Epithelial cell of esophagus (primary cell): ENCODE measurements at places on chromosomes 13 and 19.

GRCh38 chr13:66958611-66959010, 271.5 kb downstream of the PCDH9 start:
- no peak for DNase-seq

DNA sequence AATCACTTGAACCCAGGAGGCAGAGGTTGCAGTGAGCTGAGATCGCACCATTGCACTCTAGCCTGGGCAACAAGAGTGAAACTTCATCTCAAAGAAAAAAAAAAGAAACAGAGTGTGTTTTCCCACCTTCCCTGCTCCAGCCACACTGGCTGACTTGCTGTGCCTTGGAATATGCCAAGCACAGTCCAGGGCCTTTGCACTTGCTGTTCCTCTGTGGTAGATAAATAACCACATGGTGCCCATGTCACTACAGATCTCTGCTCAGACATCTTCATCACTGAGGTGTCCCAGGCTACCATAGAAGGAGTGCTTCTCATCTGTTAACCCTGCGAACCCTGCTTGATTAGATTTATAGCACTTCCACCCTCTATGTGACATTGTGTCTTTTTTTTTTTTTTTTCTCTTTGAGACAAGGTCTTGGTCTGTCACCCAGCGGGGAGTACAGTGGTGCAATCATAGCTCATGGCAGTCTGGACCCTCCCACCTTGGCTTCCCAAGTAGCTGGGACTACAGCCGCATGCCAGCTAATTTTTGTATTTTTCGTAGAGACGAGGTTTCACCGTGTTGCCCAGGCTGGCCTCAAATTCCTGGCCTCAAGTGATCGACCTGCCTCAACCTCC, 10.4 kb downstream of the SMARCA4 start:
- DNase-seq: no peak

- DNase-seq: peak; percentile 45
Observed at GRCh38 chr13:44379885-44380284, 6.3 kb downstream of the SERP2 start.

GRCh38 chr19:1360818-1361461, 22.8 kb upstream of the NDUFS7 start:
- peak; percentile 29 for DNase-seq

DNA sequence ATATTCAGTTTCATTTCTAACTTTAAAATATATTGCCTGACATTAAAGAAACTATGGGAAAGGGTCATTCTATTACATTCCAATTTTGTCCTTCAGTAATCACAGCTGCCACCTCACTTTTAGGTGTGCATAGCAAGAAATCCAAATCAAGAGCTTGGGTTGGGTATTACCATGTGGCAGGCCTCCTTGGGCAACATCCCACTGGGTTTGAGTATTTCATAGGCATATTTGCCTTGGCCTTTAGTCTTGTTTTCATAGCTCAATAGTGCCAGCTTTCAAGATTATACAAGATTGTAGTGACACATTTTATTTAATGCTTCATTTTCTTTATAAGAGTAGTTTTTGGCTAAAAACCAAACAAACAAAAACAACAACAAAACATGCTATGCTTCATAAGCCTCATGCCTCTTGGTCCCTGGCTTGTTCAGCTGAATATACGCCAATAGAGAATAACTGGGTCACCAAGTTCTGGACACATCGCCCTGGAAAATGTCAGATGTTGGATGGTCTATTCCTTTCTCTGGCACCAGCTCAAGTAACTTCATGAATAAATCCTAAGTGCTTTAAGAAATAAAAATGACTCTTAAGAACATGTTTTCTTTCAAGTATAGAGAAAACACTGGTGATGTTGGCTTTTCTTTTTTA, 167.4 kb upstream of the STARD13 start:
- no peak for DNase-seq

- no peak for DNase-seq
Observed at GRCh38 chr13:110433014-110433413, 125.9 kb downstream of the COL4A2 start.

GRCh38 chr19:58406818-58407657, 1.4 kb upstream of the ZNF584 start:
- no peak for DNase-seq

- DNase-seq: no peak
Observed at GRCh38 chr13:105059786-105060185, 1475.7 kb downstream of the EFNB2 start.

GRCh38 chr19:8320564-8321066, 560 bp downstream of the NDUFA7 start:
- DNase-seq: no peak

DNA sequence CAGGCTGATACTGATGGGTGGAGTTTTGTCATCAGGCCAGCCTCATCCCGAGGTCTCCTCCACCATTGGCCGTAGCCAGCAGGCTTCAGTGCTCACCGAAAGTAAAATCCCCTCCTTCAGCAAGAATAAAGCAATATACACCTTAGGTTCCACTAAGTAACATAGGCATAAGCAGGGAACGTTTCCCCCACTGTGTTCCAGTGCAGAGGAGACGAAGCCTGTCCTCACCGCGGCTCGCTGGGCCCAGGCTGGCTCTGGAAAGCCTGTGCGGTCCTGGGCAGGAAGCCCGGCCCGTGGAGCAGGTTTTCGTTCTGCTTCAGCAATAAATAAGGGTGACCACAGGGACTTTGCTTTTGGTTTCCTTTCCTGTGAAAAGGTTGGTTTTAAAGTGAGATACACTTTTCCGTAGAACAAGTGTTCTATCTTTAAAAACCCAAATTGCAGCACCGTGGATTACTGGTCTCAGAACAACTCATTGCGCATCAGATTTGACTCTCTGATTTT, 16.3 kb upstream of the TEX29 start:
- DNase-seq: no peak

DNA sequence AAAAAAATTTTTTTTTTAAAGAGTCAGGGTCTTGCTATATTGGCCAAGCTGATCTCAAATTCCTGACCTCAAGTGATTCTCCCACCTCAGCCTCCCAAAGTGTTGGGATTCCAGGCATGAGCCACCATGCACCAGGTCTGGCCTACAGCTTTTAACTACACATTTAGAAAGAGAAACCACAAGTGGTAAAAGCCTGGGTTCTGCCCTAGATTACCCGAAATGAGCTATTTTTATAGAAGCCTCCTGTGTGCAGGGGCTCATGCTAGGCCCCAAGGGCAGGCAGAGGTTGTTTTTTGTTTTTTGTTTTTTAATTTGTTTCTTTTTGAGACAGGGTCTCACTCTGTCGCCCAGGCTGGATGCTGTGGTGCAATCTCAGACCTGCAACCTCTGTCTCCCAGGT, 14.0 kb upstream of the MYADM start:
- DNase-seq: no peak

DNA sequence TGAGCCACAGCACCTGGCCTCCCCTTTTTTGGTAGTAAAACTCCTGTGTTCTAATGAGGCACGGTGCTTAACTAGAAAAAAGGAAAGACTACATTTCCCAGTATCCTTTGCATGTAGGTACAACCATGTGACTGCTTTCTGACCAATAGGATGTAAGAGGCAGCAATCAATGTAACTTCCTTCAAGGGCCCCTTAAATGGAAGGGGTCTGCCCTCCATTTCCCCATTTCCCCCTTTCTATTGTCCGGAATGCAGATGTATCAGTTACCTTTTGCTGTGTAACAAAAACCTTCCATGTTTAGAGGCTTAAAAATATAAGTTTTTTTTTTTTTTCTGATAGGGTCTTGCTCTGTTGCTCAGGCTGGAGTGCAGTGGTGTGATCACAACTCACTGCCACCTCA, 2.2 kb downstream of the GPR32 start:
- no peak for DNase-seq

GRCh38 chr19:33302974-33303790, 848 bp upstream of the CEBPA start:
- DNase-seq: peak; percentile 68

DNA sequence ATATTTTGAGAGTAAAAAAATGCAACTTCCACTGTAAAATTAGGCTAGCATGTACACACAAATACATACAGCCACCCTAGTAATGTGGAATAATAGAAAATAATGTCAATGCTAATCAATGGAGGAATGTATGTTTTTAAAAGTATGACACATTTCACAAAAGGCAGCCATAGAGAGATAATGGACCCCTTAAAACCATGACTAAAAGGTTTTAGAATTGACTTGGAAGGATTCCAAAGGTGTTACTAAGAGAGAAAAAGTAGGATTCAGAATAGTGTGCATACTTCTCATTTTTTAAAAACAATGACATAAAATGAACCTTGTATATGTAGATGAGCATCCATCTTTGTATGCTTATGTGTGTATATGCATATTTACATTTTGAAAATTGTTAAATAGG, 597.9 kb upstream of the PCDH9 start:
- no peak for DNase-seq

- DNase-seq: peak; percentile 70
Observed at GRCh38 chr13:110593430-110594130, 21.8 kb upstream of the NAXD start.

GRCh38 chr13:77002590-77003190, 10.8 kb downstream of the CLN5 start:
- DNase-seq: peak; percentile 50

DNA sequence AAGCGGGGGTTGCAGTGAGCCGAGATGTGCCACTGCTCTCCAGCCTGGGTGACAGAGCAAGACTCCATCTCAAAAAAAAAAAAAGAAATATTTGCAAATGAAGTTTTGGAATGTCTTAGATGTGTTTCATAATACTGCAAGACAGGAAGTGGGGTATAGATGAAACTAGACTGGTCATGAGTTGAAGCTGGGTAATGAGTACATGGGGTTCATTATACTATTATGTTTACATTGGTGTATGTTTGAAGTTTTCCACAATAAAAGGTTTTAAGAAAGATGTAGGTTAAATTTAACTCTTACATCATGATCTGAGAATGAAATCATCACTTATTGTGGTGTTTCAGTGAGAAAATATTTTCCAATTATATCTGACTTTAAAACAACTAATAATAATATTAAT, 19.0 kb downstream of the FNDC3A start:
- DNase-seq: peak; percentile 46

GRCh38 chr19:43692877-43693276, 22.9 kb upstream of the PLAUR start:
- DNase-seq: no peak

GRCh38 chr13:34038541-34039068, 220.7 kb downstream of the RFC3 start:
- no peak for DNase-seq

- DNase-seq: peak; percentile 95
Observed at GRCh38 chr19:1863638-1864479, 480 bp upstream of the KLF16 start.

DNA sequence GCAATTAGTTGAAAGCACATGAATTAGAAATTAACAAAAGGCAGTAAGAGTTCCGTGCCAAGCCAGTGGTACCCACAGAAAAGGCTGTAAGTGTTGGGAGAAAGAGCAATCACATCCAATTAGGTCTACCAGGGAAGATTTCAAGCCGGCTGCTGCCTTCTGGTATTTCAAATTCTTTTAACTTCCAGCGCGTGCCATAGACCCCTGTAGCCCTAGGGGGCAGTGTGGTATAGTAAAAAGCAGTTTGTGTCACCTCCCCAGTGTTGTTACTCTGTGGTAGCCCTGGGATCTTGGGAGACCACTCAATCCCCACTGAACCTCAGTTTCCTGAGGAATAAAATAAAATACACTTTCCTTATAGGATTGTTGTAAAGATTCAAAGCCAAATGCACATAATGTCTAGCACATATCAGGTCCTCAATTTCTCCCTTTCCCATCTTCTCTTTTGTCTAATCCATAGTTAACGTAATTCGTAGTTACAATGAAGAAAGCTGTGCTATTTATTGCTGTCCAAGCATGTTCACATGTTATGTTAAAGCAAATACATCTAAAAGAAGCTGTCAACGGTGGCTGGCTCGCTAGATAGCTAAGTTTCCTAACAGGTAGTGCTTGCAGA, 230.2 kb downstream of the TDRD3 start:
- peak; percentile 56 for DNase-seq

DNA sequence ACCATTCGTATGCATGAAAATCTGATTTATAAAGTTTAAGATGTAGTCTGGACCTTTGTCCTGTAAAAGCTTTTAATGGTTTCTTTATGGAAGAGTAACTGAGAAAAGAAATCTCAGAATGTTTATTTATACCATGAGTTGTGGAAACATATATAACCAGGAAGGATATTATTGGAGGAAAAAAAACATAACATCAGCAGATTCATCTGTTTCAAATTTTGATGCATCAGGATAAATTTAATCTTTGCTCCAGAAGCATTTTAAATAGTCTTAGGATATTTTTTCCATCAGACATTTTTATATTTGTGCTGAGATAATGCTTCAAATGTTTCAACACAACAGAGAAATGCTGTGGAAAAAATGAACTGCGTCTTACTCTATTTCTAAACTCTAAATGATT, 31.2 kb upstream of the CSNK1A1L start:
- no peak for DNase-seq

DNA sequence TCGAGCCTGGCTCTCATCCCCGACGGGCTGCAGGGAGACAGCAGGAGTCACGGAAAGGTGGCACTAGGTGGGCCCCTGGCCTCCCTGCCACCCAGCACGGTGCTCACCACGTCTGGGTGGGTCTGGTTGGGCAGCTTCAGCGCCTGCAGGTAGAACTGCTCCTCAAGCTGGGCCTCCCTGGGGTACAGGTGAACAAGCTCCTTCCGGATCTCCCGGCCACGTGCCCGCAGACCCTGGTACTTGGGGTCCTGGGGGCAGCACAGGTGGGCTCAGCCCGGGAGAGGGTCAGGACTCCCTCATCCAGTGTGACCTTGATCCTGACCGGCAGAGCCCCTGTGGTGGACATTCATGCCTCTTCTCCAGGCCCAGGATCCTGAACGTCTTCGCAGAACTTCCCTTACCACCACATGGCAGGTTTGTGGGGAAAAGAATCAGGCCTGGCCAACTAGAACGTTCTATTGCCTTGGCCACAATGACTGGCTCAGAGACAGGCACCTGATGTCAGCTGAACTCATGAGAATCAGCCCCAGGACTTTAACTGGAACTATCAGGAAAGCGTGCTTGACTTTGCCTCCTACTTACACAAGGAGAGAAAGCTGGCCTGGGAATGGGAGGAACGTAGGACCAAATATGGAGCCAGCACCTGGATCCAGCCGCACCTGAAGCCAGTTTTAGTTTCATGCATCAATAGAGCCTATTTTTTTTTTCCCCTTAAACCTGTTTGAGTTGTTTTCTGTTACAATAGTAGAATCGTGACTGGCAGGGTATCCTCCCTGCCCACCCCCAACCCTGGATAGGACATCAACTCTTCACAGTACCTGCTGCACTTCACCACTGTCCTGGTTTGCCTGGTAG, 8.9 kb downstream of the SARS2 start:
- DNase-seq: no peak

- no peak for DNase-seq
Observed at GRCh38 chr13:100535426-100536135, 53.0 kb downstream of the GGACT start.
